ENCODE measurements at places on chromosomes 2 and 18. TPM values are rescaled to one million over a fixed set of nuclear protein-coding genes. Genes with fewer than 3 reads are reported as not detected.

Gene ADCYAP1
- not detected for total RNA-seq

- no peak for DNase-seq
Observed at GRCh38 chr2:134412639-134412999, 158.7 kb downstream of the MGAT5 start.

DNA sequence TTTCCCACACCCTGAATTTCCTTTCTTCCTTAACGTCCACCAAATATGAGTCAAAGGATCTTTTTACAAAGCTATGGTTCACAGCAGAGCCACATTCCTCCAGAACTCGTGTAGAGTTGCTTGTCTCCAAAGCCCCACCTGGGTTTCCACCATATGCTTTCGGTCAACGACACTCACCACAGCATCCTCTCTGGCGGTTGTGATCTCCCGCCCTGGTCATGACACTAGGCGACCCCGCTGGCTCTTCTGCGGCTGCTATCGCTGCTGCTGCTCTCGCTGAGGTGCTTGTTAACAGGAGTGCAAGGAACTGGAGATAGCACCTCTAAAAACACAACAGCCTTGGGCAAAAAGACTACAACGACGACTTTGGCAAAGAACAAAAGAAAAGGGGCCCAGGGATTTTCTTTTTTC lies 340 bp downstream of the SLC40A1 start:
- DNase-seq: peak; percentile 53

- DNase-seq: no peak
Observed at GRCh38 chr2:57906152-57906732, 140.4 kb upstream of the VRK2 start.

GRCh38 chr2:235206980-235207579 lies 255.3 kb downstream of the SH3BP4 start:
- no peak for DNase-seq
